Progenitor cell of endocrine pancreas (in vitro differentiated cells): ENCODE measurements at places on chromosomes 7 and 10.

- no peak for DNase-seq
These were observed 7.8 kb downstream of the LIPM start for GRCh38 chr10:88810196-88810961.

DNA sequence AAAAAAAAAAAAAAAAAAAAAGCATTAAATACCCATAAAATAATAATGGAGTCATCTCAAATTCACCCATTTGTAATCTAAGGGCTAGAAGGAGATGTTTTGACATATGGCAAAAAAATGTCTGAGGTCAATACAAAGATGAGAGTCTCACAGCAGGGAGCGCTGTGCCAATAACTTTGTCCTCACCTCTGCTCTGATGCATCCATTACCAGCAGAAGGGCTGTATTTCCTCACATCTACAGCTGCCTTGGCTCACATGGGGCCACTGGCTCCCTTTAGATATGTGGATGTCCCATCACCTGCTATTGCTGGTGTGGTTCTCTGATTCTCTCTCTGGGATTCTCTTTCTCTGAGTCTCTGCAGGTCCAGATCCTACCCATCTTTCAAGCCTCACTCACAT is 90.3 kb upstream of the FAM133B start:
- no peak for DNase-seq

DNA sequence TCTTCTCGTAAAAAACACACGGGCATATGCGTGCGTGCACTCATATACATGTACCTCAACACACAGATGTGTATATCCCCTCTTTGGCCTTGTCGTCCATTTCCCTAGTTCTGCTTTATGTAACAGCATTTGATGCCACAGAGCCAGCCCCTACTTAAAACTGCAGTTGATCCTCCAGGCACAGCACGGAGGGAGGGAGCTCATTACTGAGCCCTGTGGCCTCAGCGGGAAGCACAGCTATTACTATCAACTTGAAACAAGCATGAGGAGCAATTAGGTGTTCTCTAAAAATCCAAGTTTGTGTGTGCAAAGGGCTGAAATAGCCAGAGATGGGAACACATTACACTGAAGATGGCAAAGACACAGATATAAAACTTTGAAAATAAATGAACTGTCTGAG is 580.9 kb downstream of the GLRX3 start:
- no peak for DNase-seq

DNA sequence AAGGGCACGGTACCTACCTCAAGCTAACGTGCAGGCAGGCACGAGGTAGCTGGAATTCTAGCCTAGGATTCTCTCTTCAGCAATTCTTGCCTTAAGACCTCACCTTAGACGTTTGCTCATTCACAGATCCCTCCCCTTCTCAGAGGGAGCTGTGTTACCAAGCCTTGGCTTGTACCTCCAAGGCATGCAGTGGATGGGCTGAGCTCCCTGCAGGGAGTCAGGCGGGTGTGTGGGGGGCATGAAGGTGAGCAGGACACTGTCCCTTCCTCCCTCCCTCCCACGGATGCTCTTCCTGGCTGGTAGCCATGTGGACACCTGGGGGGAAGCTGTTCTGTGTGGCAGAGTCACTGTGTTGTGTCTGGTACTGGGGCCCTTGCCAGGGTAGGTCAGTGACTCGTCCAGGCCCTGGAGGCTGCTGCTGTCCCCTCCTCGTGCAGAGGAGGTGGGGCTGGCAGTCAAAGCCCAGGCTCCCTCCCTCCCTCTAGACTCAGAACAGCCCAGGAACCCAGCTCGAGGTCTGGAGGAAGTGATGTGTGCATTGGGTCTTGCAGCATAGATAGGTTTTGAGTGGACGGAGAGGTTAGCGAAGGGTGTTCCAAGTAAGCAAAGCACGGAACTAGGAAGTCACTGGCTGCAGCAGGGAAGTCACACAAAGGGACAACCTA is 222.2 kb upstream of the SH2B2 start:
- no peak for DNase-seq

GRCh38 chr7:18315241-18315640 is 180.3 kb upstream of the HDAC9 start:
- DNase-seq, result no peak

DNA sequence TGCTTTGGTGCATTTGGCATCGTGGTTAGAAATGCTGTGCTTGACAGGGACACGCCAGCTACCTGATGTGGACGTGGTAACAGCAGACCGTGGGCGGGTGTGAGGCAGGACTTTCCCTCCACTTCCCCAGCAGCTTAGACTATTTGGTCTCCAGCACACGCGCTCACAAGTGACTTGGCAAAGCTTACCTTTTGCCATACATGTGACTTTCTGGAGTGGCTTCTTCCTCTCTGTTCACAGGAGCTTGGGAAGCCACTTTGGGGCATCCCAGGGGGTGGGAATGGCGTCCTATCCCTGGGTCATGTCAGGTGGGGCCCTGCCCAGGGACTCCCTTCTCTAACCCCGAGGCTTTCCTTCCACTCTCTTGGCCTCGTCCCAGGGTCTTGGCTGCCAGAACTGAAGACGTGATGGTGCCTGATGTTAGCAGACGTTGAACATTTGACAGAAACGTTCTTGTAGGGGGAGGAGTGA is 228.7 kb upstream of the KLF6 start:
- no peak for DNase-seq

- no peak for DNase-seq
These were observed 7.9 kb downstream of the NUDT13 start for GRCh38 chr10:73117976-73118743.

DNA sequence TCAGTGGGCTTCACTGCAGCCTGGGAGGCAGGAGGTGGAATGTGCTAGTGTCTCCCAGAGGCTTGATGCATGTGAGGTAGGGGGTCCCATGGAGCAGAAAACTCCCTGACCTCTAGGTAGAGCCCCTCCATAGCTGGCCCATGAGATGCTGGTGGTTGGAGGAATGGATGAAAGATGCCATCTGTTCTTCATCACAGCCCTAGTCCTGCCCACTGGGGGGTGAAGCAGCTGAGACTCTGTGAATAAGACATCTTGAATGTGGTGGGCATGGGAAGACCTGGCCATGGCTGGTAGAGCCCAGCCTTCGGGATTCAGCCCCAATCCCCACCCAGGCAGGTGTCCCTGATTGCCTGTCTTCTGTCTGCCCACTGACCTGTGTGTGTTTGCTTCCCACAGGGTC is 92.5 kb downstream of the COL13A1 start:
- DNase-seq, result no peak

GRCh38 chr7:124943472-124943871 is 13.8 kb upstream of the POT1 start:
- DNase-seq, result no peak

DNA sequence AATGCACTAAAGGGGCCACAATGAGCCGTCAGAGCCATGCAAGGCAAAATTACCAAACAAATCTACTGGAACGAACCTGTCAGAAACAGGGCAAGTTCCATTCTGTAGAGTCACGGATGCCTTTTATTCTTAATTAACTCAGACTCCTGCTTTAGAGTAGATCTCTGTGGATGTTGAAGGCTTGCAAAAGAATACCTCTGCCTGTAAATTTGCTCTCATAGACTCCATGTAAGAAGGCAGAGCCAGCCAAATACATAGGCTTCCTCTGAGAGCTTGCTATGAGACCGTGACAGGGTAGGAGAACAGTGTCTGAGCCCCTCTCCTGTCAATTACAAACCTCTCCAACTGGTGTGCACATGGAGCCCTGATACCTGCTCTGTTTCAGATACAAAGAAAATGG is 787.9 kb upstream of the POM121L12 start:
- no peak for DNase-seq

- DNase-seq, result no peak
These were observed 115.6 kb upstream of the IMMP2L start for GRCh38 chr7:111677848-111678247.

DNA sequence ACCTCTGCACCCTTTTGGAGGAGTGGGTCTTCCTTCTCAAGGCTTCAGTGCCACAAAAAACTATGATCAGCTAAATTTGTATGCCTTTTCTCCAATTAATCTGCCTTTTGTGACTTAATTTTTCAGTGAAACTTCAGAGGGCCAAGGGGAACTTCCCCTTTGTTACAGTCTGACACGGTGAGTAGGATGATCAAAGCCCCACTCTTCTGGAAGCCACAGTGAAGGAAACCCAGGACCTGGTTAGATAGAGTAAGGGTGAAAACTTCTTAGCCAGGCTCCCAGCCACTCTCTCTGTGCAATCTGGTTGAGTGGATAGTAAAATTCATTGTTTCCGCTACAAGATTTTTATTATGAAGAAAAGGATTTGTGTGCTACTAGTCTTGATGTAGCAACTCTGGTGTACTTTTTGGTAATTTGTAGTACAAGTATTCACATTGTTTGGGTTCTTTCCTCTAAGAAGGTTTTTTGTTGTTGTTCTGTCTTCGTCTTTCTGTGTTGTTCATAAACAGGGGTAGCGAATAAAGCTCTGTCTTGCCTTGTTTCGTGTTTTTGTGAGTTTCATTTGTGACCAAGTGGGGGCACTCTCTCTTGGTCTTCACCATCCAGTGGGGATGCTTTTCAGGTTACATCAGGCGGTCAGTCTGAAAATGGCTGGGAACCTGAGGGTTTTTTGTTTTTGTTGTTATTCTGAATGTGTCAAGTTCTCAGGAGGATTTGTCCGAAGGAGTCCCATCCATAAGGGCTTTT is 268.5 kb upstream of the NPSR1 start:
- DNase-seq, result no peak

DNA sequence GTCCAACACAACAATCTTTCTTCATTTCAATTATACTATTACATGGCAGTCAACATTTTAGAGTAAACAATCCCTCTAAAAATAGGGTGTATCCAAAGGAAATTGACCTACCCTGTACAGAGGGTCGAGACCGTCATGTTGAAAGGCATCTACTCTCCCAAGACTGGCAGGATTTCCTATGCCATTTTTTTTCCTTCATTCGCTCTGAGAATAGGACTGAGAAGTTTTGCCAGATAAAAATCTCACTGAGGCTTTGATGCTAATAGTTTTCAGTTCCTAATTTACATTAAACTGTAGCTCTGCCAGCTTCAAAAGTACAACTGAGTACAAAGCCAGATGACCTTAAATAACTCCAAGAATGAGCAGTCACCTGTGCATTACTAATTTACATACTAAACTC is 84.5 kb upstream of the SEMA3C start:
- DNase-seq, result no peak

DNA sequence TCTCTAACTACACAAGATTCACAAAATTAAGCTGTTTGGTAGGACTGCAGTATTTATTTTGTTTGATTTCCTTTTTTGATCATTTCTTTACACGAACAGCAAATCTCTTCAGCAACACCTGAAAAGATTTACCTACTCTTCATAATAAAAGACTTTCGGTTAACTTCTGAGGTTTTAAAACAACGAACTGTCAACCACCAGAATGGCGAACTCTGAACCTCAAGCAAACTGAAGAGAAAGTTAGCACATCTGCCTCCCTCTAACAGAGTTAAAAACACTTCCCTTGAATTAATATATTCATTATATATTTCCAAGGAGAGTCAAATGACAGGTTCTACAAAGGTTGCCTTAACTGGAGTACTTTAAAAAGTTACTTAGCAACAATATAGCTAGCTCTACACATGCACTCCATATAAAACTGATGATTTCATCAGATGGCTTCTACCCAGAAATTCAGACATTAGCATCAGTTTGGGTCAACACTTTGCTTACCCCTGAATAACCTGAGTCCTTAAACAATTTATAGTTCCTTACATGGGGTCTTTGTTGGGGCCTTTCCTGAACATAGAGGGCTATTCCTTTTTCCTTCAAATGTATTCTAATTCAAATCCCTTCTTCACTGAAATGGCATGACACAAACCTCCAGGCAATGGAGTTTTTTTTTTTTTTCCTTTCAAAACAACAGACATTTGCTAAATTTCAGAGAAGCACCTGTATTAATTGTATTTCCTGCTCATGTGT is 118.3 kb downstream of the SEM1 start:
- DNase-seq, result no peak

GRCh38 chr7:146728141-146728540 is 611.5 kb downstream of the CNTNAP2 start:
- DNase-seq, result no peak

- no peak for DNase-seq
These were observed 83.5 kb downstream of the BRAF start for GRCh38 chr7:140841166-140841715.

DNA sequence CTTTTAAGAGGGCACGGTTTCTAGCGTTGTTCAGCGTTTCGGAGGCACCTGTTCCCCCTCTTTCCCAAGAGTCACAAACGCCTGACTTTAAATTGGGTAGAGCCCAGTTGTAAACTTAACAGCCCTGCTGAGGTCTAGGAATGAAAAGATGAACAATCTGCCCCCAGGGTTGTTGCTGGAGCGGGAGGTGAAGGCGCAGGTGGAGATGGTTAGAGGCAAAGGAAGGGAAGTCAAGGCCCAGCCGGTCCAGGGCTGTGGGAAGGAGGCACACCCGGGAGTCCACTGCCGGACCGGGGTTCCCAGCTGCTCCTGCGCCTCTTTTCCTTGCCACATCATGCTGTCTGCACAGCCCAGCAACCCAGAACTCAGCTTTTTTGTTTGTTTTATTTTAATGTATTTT is 770 bp downstream of the PRXL2A start:
- no peak for DNase-seq

GRCh38 chr10:78925800-78926319 is 142.9 kb upstream of the ZMIZ1 start:
- DNase-seq, result no peak

GRCh38 chr10:62333988-62334682 is 40.0 kb upstream of the ZNF365 start:
- DNase-seq, result no peak

DNA sequence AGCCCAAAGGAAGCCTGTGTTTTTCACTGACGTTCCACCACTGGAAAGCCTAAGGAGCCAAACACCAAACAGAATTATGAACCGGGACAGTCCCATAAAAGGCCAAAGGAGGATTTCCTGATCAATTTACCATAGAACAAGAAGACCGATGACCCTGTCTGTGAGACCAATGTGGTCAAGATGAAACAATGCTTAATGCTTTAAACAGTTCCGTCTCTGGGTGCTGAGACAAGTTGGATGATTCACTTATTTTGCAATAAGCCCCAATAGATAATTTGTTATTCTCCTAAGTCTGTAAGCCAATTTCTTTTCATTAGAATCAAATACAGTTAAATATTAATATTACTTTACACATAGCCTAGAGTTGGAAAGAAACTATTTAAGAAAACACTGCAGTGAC is 134.9 kb downstream of the MICU1 start:
- DNase-seq, result no peak

GRCh38 chr7:38565289-38565688 is 65.9 kb downstream of the AMPH start:
- DNase-seq, result no peak

- no peak for DNase-seq
These were observed 19.0 kb downstream of the TLL2 start for GRCh38 chr10:96494694-96495093.

DNA sequence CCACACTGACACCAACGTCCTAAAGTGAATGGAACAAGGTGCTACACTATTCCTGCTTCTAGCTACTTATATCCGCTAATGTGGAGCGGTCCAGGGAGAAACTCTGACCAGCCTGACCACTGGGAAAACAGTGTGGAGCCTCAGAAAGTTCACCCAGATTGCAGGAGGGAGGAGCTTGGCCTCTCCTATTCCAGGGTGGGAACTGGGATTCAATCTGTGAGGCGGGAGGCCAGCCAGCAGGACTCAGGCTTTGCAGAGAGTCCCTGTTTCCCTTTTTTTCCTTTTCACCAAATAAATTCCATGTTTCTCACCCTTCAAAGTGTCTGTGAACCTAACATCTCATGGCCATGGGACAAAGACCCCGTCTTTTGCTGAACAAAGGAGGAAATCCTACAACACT is 86.4 kb upstream of the SEMA3C start:
- no peak for DNase-seq
